ENCODE measurements at places on chromosomes 12 and 14. TPM values are rescaled to one million over a fixed set of nuclear protein-coding genes. Genes with fewer than 3 reads are reported as not detected.

KRT82 gene
- not detected for total RNA-seq

CLEC1B gene
- total RNA-seq = not detected

MANSC4 gene
- total RNA-seq = not detected

JDP2 gene
- 47.5 TPM for total RNA-seq

TNFAIP2 gene
- 69.0 TPM for total RNA-seq

DDN gene
- total RNA-seq = 0.20 TPM

KRT2 gene
- not detected for total RNA-seq

NOVA1 gene
- 4.8 TPM for total RNA-seq

GPATCH2L gene
- 60.9 TPM for total RNA-seq

OVCH1 gene
- 0.07 TPM for total RNA-seq

OR4K14 gene
- not detected for total RNA-seq

GNB3 gene
- total RNA-seq = 2.0 TPM

PROX2 gene
- total RNA-seq = not detected

OLR1 gene
- total RNA-seq = not detected

HRK gene
- 0.07 TPM for total RNA-seq

PPP1R36 gene
- total RNA-seq = 1.2 TPM

SLC11A2 gene
- 96.2 TPM for total RNA-seq

HOXC4 gene
- total RNA-seq = 1.2 TPM

ALDH1L2 gene
- 58.2 TPM for total RNA-seq

KRT73 gene
- total RNA-seq = not detected

ZNF891 gene
- total RNA-seq = 1.2 TPM

RFX4 gene
- not detected for total RNA-seq

IL31 gene
- total RNA-seq = not detected

ZFP36L1 gene
- total RNA-seq = 54.8 TPM

OR6C76 gene
- total RNA-seq = not detected

MYH6 gene
- total RNA-seq = not detected

SEL1L gene
- 155 TPM for total RNA-seq

BIN2 gene
- not detected for total RNA-seq

PAPLN gene
- total RNA-seq = 3.2 TPM
